Muscle of back (tissue), 13 donors: ENCODE measurements at places on chromosomes 1 and 21.

- peak; percentile 57 for DNase-seq
These were observed 19.4 kb upstream of the KIF21B start for GRCh38 chr1:201042779-201043461.

DNA sequence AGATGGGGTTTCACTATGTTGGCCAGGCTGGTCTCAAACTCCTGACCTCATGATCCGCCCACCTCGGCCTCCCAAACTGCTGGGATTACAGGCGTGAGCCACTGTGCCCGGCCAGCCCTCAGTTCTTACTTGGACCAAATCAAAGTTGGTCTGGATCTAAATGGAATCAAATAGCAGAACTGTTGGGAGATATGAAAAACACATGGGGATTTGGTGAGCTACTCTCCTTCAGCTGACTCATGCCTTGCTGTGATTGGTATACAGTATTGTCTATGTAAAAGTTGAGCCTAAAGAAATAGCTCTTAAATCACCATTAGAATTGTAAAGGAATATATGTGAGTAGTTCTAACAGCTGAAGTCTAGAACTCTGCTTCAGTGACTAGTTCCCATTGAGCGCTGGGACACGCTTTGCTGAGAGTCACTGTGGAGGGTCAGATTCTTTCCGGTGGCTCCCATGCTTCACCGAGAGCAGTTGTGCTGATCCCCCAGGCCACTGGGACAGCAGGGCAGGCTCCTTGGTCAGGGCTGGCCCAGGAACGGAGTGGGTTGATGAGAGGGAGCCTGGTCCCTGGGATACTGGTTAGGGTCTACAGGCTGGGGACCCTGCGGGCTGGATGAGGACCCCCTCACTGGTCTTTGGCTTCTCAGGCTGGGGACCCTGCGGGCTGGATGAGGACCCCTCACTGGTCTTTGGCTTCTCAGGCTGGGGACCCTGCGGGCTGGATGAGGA lies 14.0 kb downstream of the PKNOX1 start:
- DNase-seq, result no peak

- DNase-seq, result peak; percentile 79
These were observed 656.4 kb downstream of the LTN1 start for GRCh38 chr21:28336314-28336713.

DNA sequence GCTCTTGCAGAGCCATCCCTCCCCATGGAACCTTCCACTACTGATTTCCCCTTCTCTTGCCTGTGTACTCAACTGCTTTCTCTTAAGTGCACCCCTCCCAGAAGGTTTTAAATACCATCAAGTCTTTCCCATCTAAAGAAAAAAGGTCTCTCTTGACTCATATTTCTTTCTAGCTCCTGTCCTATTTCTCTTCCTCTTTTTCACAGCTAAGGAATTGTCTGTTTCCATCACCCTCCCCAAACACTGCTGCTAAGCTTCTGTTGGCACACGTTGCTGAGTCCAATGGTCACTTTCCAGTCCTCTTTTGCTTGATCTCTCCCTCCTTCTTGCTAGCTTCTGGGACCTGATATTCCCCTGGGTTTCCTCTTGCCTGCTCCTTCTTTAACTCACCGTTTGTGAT lies 13.3 kb upstream of the GNL2 start:
- no peak for DNase-seq

- DNase-seq, result no peak
These were observed 26.5 kb downstream of the OLFML2B start for GRCh38 chr1:161997152-161997551.

DNA sequence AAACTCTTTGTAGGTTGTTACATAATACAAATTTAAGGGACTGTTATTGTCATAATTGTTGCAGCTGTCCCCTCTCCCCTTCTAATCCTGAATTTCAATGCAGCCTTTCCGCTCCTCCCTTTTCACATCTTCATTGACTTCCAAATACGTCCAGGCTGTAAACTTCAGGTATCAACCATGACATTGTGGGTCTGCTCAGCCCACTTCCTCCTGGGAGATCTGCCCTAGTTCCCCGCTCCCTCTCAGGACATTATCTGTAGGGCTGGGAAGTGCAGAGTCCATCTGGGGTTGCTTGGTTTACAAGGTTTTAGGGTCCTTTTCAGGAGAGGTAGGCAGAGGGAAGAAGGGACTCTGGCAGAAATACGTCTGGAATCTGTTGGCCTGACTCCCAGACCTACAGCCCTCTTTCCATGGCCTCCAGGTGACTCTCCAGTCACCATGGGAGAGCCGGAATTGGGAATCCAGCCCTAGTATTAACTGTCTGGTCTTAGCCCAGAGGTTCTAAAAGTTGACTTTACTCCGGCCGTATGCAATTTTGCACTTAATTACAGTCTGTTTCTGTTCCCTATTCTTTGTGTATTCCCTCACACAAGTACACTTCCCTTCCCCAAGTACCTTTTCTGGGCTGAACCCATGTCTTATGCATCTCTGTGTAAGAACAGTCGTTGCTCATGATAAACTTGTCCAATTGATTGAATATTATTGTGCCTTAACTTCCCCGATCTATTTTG lies 4.7 kb upstream of the DENND2D start:
- no peak for DNase-seq

DNA sequence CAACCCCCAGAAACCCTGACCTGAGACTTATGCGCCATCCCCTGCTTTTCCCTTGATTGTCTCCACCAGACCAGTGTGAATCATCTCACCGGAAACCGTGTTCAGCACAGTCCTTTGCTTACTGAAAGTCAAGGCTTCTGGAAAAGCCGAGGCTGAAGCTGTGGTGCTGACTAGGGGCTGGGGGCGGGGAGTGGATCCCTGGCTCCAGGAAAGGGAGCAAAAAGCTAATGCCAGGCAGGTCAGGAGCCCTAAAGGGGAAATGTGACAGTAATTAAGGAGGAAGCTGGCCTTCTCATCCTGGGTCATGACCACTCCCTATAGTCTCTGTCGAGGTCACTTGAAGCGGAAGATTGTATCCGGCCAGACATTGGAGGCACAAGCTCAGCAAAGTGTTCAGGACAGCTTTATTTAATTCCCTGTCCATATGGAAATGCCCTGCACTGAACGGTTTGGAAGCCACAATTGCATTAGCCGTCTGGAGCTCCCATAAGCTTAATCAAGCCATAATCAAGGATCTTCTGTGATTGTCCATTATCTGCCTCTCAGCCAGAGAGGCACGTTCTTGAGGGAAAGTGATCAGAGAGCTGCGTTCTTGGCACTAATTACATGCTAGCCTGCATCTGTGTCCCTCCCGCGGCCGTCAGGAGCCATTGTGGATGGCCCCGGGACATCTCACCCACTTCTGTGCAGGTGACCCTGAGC lies 403.6 kb downstream of the RRAGC start:
- DNase-seq, result no peak

DNA sequence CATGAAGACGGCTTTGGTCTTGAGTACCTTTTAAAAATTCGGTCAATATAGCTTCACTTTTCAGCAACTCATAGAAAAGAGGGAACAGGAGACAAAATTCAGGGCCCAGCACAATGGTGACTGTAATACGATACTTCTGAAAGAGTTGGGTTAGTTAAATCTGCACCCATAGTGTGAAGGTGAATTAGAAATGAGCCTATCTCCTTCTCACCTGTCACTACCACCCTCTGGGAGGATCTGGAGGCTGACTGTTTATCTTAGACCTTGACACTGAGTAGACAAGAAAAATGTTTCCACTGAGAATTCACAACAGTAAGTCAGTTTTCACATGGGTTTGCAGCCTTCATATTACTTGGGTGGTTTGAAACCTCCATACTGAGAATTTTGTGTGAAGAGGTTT lies 57.9 kb upstream of the HMGB4 start:
- DNase-seq, result no peak

- no peak for DNase-seq
These were observed 45.8 kb upstream of the RC3H1 start for GRCh38 chr1:174068000-174068399.

DNA sequence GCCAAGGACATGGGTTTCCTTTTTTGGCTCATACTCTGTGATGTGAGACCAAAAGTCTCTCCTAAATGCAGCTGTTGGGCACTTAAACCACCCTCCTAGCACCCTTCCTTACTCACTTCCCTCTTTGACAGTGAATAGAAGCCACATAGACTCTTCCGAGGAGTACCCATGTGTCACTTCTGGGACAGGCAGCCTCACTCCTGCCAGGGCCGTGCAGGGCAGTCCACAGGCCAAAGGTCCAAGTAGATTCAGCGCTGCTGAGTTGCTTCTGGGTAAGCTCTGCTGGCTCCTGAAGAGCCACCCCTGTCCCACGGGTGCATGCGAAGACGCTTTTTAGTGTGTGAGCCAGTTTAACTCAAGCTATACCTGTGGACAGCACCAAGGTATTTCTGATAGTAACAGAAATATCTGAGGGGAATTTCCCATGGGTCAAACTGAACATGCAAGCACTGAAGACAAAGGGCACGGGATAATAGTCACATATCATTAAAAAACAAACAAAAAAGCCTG lies 36.8 kb upstream of the BMP8B start:
- DNase-seq, result no peak
